Kidney capillary endothelial cell (primary cell): ENCODE measurements at places on chromosomes 6 and 20.
A peak's percentile ranks its signal among the peaks of the same experiment; 100 is the strongest.

DNA sequence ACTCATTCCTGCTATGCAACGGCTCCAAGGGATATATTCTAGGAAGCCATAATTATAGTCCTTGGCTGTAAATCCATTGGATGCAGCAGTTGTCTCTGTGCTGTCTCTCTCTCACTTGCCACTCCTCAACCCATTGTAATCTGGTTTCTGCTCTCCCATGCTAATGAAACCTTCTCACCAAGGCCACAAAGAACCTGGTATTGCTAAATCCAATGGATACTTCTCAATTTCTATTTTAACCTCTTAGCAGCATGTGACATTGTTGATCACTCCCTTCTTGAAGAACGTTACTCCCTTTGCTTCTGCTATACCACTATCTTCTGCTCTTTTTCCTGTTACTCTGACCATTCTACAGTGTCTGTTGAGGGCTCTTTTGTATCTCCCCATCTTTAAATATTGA lies 39.8 kb upstream of the GCLC start:
- DNase-seq = no peak

- no peak for DNase-seq
Observed at GRCh38 chr20:61104232-61104631, 147.8 kb upstream of the CDH4 start.

DNA sequence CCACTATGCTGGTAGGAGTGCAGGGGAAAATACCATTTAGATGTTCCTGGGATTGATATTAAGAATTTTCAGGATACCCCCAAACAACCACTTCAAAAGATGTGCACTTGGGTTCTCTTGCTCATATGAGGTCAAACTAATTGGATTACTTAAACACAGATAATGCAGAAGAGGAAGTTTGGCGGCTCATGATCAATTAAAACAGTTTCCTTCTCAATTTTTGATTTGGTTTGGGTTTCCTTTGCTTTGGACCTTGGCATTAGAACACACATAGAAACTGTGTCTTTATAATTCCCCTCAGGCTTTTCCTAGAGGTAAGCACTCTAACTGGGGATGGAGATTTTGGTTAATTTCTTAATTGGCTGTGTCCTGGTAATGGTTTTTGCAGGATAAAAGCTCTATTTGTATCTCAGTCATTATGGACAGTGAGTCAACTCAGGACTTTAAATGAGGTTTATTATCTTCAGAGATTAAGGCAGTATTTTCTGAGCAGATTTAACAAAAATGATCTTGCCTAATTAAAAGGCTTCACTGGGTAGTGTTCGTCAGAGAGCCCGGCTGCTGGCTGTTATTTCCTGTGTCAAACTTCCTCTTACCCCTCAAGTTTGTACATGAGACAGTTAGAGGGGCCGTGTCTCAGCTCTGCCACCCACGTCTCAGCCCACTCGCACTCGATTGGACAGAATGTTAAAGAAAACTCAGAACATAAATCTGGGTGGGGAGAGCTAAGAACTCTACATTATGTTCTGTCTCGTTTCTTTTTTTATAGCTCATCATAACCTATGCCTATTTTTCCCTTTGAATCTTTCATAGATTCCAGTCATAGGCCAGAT lies 50.3 kb upstream of the PREP start:
- peak; percentile 14 for DNase-seq

GRCh38 chr6:132768051-132768517 lies 10.4 kb upstream of the VNN2 start:
- DNase-seq = peak; percentile 61

DNA sequence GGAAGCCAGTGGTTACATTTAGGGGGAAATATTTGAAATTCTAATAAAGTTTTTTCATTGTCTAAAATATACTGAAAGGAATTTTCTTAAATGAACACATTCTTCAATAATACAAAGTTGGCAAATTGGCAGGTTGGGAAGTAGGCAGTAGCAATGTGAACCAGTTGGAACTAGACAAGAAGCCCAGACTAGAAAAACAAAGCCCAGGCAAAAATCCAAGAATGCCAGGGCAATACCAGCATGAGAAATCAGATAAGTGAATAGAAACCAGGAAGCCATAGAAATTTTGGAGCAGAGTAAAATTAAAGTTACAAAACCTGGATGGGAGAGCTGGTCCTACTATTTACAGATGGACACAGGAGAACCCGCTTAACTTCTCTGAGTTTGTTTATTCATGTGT lies 52.2 kb downstream of the TPBG start:
- DNase-seq = no peak

GRCh38 chr6:150910561-150910960 lies 45.1 kb downstream of the MTHFD1L start:
- no peak for DNase-seq

- no peak for DNase-seq
Observed at GRCh38 chr6:76835695-76836094, 627.6 kb downstream of the HTR1B start.

DNA sequence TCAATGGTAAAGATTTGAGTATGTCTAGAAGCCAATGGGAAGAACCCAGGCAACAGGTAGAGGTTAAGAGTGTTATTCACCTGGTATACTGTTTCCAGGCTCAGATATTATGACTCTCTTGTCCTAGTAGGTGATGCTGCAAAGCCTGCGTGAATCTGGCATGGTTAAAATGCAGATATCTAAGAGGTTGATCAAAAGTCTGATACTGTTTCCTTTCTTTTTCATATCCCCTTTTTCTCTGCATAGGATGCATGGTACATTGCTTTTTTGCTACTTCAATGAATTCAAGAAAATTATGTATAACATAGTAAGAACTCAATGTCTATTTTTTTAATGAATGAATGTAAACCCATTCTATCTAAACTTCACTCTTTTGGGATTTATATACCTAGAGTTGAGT lies 284.3 kb upstream of the KHDRBS2 start:
- no peak for DNase-seq

GRCh38 chr20:47233333-47234188 lies 122.9 kb downstream of the ZMYND8 start:
- no peak for DNase-seq

GRCh38 chr20:51409192-51409880 lies 133.2 kb downstream of the NFATC2 start:
- no peak for DNase-seq

- DNase-seq = no peak
Observed at GRCh38 chr20:50932691-50933280, 1.5 kb upstream of the ADNP start.

DNA sequence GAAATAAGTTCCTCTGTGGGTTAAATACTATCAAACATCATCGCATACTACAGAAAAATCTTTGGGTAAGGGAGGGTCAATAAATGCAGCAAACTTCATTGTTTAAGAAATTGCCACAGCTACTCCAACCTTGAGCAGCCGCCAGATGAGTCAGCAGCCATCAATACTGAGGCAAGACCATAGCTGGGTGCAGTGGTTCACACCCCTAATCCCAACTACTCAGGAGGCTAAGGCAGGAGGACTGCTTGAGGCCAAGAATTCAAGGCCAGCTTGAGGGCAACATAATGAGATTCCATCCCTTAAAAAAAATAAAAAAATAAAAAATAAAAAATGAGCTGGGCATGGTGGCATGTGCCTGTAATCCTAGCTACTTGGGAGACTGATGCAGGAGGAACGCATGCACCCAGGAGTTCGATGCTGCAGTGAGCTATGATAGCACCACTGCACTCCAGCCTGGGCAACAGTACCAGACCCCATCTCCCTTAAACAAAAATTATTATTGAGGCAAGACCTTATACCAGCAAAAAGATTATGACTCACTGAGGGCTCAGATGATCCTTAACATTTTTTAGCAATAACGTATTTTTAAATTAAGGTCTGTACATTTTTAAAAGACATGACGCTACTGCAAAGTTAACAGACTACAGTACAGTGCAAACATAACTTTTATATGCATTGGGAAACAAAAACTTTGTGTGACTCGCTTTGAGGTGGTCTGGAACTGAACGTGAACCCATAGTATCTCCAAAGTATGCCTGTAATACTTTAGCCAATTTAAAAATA lies 8.8 kb downstream of the SRPK1 start:
- no peak for DNase-seq

DNA sequence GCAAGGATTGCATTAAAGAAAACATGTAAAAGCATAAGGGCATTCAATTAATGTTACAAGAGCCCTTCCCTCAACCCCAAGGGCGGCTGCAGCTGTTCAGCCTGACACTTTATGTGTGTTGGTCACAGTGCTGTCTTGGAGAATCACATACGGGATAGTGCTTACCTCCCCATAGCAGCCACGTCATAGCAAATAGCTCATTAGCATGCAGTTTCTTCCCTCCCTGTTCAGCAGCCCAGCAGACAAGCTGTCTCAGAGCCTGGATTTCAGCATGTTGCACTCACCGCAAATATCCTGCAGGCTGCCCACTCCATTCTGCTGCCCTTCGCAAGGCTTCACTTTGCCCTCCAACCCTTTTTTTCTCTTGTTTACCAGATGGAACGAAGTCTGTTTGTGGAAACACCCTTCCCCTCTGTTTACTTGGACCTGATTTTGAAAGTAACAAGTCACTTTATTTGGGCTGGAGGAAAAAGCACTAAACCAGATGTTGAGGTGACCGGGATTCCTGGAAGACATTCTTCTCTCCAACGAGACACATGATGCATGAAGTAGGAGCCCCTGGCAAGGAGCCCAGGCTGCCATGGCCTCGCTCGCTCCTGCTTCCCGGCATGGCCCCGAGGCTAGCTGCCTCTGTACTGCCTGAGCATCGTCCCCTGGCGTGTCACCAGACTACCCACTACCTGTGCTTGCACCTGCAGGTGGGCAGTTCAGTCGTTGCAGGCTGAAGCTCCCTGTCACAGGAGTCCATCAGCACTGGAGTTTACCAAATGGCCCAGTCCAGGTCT lies 151.6 kb upstream of the GMDS start:
- DNase-seq = no peak

- no peak for DNase-seq
Observed at GRCh38 chr6:107957308-107957908, 600 bp downstream of the SEC63 start.

GRCh38 chr20:3839328-3839727 lies 7.3 kb upstream of the MAVS start:
- DNase-seq = no peak

- DNase-seq = no peak
Observed at GRCh38 chr20:47311967-47312681, 44.4 kb downstream of the ZMYND8 start.

DNA sequence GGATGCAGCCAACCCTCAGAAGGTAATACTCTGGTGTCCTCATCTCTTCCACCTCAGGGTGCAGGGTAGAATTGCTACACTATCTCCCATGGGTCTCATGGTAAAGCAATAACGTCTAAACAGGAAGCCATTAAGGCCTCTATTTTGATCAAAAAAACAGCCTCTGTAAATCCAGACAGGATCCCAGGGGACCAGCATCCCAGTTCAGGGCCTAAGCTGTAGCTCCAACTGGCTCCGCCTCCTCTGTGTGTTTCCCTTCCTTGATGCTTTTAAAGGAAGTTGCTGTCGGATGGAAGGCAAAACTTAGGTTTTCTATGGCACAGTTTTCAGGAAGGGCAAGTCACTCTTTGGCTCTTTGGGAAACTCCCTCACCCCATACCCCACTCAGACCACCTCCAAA lies 222.0 kb downstream of the MAFB start:
- DNase-seq = no peak

DNA sequence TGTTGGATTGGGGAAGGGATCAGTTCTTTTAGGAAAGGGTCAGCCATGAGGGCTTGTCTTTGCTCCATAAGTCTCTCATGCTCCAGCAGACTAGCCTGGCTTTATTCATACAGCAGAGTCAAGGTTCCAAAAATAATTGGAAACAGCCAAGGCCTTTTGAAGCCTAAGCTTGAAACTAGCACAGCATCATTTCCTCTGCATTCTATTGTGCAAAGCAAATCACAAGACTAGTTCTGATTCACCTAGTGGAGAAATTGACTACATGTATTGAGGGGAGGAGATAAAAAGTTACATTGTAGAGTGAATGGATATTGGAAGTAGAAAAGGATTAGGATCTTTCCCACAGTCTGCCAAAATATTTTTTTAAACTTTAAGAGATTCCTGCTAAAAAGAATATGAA lies 159.3 kb upstream of the PLCB4 start:
- no peak for DNase-seq

DNA sequence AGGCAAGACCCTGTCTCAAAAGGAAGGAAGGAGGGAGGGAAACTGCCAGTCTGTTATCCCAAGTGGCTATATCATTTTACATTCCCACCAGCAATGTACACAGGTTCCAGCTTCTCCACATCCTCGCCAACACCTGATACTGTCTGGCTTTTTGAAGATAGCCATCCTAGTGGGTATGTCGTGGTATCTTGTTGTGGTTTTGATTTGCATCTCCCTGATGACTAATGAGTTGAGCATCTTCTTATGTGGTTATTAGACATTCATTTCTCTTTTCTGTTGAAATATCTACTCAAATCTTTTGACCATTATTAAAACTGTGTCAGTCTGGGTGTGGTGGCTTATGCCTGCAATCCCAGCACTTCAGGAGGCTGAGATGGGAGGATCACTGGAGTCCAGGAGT lies 47.9 kb upstream of the ARID1B start:
- DNase-seq = no peak

DNA sequence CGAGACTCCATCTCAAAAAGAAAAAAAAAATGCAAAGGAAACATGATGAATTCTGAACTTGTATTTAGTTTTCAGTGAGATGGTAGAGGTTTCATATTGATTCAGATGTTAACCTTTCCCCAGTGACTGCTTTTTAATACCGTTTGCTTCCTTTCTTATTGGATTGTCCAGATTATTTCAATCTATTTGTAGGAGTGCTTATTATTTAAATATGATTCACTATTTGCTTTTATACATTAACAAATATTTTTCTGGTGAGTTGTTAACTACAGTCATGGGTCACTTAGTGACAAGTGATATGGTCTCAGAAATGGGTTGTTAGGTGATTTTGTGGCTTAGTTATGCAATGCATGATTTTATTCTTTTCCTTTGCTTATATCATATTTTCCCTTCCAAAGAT lies 8.4 kb downstream of the PI3 start:
- no peak for DNase-seq

GRCh38 chr6:44133003-44133931 lies 5.9 kb downstream of the TMEM63B start:
- DNase-seq = no peak

DNA sequence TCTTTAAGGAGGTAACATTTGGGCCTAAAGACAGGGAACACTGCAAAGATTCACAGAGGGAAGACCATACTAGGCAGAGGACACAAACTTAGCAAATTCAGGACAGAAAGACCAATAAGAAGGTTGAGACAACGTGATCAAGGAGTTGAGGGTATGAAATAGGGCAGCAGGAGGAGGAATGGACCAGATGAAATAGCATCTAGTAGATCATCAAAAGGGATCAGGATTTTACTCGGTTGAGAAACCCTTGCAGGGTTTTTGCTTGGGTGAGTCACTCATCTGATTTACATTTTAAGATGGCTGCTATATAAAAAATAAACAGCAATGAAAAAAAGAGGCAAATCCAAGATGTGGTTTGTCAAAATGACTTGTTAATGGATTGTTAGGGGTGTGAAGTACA lies 4.7 kb downstream of the BCLAF1 start:
- no peak for DNase-seq

DNA sequence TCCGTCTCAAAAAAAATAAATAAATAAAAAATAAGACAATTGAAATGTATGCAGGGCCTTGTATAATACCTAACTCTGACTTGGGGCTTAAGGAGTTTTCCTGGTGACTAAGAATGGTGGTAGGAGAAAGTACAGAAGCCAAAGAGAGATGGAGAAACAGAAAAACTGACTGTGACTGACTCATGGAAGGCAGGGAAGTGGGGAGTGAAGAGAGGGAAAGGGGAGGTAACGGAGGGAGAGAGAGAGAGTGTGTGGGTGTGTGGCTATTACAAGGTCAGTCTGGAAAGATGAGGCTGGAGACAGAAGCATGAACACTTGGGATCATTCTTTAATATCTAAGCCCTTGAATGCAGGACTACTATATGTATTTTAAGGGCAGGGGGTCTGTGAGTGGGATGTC lies 38.5 kb downstream of the SNRNP48 start:
- DNase-seq = no peak

GRCh38 chr20:35286899-35287508 lies 2.4 kb upstream of the EIF6 start:
- DNase-seq = no peak
